Activated CD4-positive, alpha-beta T cell treated with anti-CD3 and anti-CD28 coated beads, Interleukin-2, amount 50 U/mL, for 48 hours (primary cell): ENCODE measurements at places on chromosomes 4 and X.

DNA sequence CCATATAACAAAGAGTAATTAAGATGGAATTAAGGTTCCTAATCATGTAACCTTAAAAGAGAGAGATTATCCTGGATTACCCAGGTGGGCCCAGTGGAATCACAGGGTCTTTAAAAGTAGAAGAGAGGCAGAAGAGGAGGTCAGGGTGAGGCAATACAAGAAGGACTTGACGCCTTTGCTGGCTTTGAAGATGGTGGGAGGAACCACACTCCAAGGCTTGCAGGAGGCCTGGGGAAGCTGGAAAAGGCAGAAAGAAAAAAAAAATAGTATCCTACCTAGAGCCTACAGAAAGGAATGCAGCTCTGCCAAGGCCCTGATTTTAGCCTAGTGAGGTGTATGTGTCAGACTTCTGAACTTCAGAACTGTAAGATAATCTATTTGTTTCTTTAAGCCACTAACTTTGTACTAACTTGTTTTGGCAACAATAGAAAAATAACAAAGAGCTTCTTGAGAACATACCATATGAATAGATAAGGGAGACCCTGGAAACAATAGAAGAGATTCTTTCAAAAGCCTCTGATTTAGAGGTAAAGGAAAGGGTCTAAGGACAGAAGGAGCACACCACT lies 229.9 kb upstream of the TTC29 start:
- no peak for DNase-seq

DNA sequence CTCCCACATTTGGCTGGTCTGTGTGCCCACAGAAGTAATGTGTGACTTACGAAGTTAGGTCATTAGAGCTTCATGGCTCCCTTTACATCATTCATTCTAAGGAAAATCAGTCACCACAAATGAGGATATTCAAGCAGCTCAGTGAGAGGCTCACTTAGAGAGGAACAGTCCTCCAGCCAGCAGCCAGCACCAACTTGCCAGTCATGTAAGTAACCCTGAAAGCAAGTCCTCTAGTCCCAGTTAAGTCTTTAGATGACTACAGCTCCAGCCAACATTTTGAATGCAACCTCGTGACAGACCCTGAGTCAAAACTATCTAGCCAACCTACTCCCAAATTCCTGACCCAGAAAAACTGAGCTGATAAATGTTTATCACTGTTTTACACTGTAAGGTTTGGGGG lies 71.3 kb downstream of the LRBA start:
- peak; percentile 14 for DNase-seq

DNA sequence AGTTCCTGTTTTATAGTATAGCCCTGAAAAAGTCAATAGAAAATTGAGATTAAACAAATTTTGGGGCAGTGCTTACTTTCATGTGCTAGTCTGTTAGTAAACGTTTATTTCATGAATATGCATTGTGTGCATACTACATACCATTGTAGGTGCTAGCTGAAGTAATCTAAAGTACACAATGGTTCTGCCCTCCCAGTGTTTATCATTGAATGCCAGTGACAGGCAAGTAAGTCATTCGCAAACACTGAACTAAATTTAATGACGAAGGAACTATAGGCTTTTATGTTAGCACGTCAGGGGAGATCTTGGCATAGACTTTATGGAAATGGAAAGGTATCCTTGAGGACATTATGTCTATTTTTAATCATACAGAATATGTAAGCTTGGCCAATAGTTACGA lies 426.9 kb upstream of the EPHA5 start:
- no peak for DNase-seq

DNA sequence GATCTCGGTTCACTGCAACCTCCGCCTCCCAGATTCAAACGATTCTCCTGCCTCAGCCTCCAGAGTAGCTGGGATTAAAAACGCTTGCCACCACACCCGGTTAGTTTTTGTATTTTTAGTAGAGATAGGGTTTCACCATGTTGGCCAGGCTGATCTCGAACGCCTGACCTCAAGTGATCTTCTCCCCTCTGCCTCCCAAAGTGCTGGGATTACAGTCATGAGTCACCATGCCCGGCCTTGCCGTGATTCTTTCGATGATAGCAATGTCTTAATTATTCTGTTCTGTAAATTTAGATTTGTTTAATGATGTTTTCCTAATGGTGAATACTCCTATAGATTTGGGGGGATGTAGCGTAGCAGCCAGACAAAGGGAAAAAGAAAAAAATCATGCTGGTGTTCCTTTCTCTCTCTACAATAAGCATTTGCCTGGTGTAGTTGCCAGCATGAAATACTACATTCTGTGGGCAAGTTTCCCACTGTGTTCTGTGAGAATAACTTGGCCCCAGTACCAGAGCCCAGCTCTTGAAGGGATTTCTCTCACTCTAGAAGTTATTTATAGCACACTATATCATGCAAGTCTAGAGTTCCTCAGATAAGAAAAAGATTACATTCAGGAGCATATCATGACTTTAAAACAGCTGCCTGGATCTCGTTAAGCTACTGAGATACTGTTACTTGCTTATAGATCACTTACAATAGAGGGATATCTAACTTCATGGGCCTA lies 15.4 kb downstream of the NIPAL1 start:
- DNase-seq, result no peak

GRCh38 chr4:187908079-187908561 lies 87.5 kb upstream of the ZFP42 start:
- DNase-seq, result no peak

DNA sequence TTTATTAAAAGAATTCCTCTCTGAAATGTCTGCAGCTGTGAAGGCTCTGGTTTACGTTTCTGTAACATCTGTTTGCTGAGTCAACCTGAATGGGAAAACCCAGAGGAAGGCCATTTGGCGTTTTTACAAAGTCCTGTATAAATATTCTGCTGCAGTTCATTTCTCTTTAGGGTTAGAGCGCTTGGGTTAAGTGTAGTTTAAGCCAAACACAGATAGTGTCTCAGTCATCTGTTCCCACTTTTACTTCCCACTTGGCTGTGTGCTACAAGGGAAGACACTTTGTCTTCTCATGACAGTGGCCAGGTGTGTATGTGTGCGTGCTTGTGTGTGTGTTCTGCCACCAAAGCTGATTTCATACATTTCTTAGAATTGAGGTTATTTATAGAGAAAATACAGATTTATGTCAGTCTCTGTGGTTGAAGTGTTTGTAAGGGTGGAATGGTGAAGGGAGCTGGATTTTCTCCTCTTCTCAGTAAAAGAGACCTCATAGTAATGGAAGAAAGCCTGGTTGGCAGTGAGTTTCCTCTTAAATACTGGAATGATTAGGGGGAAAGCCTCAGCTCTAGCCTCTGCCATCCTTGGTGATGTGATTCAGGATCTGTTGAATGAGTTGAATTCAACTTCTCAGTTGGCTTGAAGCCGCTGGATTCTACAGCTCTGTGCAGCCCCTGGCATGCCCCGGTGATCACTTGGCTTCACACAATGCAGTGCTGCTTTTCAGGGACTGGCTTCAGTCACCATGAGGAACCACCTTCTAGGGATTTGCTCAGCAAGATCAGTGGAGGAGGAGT lies 50.6 kb downstream of the JADE1 start:
- DNase-seq, result no peak

DNA sequence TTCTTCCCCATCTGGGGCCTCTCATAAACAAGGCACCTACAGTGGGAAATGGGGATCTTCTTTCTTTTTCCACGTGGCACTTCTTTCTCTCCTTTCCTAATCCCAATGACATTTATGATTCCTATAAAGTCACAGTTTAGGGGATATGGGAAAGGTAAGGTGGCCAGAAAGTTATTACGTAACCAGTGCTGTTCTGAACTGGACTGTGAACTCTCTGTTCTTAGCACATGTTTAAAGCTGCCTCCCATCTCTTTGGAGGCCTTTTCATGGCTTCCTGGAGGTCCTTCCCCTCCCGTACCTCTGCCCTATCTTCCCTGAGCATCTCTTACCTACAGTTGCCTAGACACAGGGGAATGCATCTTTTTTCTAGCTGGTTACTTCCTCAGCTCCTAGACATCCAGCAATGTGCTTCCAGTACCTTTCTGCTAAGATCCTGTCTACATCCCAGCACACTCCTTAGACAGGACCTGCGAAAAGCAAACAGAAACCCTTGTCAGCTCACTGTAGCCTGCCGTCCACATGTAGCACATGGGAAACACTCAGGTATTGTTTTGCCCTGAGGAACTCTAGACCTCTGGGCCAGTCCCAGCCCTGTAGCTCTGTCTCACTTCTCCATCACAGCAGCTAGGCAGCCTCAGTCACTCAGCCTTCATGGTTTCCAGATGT lies 195.4 kb downstream of the NWD2 start:
- DNase-seq, result no peak

GRCh38 chr4:36133658-36134057 lies 110.7 kb downstream of the ARAP2 start:
- DNase-seq, result no peak

GRCh38 chr4:186400676-186401075 lies 134.7 kb downstream of the F11 start:
- no peak for DNase-seq

DNA sequence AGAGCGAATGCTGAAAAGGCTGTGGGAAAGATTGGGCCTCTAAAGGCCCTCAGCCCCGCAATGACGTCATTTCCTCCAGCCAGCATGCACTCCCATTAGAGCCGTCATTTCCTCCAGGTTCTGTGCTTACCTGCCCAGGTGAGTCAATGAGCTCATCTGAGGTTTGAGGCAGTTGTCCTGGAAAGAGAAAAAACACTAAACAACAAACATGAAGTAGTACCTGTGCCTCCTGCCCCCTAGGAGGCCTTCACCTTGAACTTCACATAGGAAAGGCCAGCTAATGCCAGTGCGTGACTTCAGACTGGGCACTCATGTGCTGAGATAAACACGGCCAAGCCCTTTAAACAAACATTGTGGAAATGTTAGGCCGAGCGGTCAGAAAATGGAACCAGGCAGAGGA lies 55.9 kb downstream of the FHDC1 start:
- no peak for DNase-seq

DNA sequence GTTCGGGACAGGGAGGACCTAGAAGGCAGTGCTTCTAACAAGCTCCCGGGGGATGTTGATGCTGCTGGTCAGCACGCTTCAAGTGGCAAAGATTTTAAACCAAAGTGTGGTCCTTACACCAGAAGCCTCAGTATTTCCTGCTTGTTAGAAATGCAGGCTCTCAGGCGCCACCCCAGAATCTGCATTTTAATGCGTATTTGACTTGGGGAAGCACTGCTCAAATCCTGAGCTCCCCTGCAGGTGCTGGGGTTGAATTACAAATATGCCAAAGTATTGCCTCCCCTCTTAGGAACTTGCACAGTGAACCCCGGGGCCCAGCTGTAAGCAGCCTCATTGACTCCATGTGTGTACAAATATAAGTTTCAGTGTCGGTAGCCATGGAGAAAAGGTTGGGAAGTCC lies 70.8 kb upstream of the RAI2 start:
- no peak for DNase-seq

DNA sequence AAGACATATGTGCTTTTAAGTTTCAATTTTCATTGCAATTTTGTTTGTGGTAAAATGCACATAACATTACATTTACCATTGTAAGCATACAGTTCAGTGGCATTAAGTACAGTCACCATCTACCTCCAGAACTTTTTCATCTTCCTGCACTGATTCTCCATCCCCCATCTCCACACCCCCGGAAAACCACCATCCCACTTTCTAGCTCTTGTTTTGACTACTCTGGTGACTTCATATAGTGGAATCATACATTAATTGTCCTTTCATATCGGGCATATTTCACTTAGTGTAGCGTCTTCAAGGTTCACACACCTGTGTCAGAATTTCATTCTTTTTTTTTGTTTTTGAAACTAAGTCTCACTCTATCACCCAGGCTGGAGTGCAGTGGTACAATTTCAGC lies 143.5 kb downstream of the GPR143 start:
- DNase-seq, result peak; percentile 23

DNA sequence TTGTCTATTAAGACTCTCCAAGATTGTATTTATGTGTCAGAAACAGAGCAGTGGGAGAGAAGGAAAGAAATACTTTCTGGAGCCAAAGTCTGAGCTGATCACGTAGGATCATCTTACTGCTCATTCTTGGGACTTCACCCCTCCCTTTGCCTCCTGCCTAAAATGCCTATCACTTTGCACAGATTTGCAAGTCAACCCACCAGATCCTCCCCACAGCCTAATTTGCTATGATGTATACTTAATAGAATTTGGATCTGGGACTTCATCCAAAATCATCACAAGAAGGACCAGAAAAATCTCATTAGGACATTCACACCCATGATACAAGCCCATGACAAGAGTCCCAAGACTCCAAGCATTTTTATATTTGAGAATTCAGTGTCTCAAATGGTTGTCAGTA lies 290.2 kb downstream of the FBXW7 start:
- DNase-seq, result no peak

DNA sequence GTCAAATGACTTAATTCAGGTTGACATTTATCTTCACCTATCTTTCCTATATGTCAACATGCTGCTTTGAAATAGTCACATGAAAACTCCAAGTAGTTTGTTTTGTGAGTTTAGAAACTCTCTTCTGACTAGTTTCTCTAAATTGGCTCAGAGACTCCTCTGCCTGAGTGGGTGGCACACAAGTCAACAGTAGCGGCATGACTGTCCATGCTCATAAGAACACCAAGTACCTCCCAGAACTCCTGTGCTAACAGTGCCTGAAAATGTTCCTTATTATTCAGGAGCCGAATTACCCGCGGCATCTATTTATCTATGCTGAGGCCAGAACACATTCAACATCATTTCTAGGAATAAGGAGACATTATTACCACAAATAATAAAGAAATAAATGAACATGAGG lies 116.3 kb downstream of the SORBS2 start:
- no peak for DNase-seq

DNA sequence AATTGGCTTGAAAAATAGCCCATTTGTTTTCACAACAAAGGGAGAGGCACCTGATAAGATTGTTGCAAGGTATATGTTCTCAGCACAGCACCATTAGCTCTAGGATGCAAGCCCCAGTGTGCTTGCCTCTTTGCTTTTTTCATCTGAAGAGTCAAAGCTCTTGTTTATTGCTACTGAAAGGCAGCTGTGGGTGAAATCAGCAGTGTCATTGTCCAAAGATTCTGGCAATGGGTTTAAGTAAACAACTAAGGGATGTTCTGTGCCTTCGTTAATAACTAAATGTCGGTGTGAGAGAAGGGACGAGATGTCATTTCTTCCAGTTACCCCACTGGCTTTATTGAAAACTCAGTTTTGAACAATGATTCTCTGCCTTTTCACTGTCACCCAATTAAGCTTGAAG lies 567.7 kb downstream of the KCNIP4 start:
- no peak for DNase-seq

GRCh38 chr4:184228056-184228705 lies 10.5 kb upstream of the ENPP6 start:
- no peak for DNase-seq

DNA sequence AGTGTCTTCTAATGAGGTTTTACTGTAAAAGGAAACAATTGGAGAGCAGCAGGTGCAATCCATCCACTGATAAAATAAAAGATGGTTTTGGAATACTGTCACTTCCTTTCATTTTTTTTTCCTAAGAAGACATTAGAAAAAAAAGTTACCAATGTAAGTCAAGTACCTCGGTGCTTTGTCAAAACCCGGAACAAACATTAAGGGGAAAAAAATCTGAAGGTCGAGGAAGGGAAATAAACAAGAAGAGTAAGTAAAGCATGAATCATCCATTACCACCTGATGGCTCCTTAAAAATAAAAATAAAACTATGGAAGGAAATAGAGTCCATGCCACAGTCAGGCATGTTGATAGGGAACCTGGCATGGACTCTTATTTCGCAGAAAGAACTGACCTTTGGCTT lies 15.3 kb upstream of the XPNPEP2 start:
- no peak for DNase-seq

- DNase-seq, result no peak
Measured at GRCh38 chr4:153531000-153531358, 64.8 kb downstream of the TMEM131L start.
